Head of caudate nucleus (tissue), 42 donors: ENCODE measurements at places on chromosomes 7 and 10.

DNA sequence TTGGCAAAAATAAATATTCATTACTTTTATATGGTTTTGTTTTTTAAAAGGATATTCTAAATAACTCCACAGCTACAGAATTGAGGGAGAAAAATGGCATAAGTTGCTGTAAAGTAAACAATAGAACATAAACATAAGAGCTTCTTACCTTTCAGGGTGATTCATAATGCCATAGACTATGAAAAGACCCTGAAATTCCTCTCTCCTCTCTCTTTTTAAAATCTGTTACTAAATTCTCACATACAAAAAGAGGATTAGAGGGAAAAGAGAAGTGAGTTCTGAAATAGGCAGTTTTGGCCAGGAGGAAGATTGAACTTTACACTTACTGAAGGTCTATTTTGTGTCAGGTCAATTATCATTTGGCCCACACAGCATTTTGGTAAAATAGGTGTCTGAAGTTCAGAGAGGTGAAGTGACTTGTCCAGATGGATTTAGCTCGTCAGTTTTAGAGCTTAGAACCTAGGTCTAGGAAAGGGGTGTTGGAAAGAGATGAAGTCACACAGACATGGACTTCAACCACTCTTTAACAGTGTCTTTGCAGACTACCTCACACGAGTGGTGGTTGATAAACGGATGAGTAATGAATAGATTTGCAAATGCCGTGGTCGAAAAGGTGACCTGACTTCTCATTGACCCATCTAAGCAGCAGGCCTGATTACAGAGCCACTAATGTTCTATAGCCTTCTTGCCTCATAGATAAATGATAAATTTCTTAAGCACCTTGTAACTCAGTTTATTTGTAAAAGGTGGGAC lies 190.6 kb upstream of the CCDC6 start:
- no peak for DNase-seq

DNA sequence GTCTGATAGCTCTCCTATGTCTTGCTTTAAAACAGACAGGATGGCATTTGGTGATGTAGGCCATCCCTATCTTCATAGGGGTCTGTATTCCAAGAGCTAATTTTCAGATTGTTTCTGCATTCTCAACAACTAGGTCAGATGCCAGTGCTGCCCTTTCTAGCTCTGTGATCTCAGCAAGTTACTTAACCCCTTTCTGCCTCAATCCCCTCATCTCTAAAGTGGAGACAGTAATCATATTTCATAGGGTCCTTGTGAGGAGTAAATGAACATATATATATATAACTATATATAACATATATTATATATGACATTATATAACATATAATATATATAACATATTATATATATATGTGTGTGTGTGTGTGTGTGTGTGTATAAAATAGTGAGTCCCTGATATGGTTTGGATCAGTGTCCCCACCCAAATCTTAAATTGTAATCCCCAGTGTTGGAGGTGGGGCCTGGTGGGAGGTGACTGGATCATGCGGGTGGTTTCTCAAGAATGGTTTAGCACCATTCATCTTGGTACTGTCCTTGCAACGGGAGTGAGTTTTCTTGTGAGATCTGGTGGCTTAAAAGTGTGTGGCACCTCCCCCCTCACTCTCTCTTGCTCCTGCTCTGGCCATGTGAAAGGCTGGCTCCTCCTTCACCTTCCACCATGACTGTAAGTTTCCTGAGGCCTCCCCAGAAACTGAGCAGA lies 45.2 kb downstream of the HIPK2 start:
- no peak for DNase-seq

DNA sequence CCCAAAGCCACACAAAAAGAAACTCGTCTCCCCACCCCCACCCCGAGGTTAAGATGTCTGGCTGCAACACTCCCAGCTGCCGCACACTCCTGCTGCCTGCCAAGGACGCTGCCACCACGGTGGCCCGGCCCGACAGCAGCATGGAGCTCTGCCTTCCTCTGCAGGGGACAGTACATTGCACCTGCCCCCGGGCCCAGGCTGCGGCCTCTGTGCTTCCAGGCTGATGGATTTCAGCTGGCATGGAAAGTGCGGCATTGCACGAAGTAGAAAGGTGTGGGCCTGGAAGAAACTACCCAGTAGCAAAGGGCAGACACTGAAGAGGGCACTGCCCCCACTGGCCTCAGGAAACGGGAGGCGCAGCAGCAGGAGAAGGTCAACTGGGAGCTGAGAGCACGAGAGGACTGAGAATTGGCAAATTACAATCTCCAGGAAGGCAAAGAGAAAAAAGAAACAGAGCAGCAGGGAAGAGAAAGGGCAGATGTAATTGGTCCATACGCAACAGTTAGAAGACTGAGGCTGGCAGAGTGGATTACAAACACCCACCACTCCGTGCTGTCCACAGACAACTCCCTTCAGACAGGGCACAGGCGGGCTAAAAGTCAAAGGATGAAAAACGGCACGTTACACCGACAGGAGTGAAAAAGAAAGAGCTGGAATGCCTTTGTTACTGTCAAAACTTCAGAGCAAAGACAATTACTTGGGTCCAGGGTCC lies 117.1 kb upstream of the DIP2C start:
- DNase-seq: no peak

GRCh38 chr7:128699895-128700294 lies 27.8 kb downstream of the GARIN1A start:
- DNase-seq: no peak

- no peak for DNase-seq
Observed at GRCh38 chr10:129963641-129964501, at the start of gene EBF3. TSS of gene EBF3 (minus strand) at chr10:129964274. CDS start at chr10:129963768, 506 bp downstream.

DNA sequence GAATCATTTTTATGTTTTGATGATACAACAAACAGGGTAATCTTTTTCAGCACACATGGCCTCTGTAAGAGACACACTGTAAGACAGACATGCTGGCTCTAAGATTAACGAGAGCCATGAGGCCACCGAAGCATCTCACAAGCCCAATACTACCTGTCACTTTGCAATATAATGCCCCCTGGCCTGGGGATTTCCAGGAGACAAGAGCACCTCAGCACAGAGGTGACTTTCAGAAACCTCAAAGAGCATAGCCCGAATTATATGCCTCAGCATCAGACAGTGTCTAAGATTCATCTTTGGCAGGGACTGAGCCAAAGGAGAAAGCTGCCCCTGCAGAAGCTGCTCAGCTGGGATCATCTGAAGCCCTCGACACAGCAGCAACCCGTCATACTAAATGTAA lies 44.2 kb upstream of the TMEM213 start:
- no peak for DNase-seq

DNA sequence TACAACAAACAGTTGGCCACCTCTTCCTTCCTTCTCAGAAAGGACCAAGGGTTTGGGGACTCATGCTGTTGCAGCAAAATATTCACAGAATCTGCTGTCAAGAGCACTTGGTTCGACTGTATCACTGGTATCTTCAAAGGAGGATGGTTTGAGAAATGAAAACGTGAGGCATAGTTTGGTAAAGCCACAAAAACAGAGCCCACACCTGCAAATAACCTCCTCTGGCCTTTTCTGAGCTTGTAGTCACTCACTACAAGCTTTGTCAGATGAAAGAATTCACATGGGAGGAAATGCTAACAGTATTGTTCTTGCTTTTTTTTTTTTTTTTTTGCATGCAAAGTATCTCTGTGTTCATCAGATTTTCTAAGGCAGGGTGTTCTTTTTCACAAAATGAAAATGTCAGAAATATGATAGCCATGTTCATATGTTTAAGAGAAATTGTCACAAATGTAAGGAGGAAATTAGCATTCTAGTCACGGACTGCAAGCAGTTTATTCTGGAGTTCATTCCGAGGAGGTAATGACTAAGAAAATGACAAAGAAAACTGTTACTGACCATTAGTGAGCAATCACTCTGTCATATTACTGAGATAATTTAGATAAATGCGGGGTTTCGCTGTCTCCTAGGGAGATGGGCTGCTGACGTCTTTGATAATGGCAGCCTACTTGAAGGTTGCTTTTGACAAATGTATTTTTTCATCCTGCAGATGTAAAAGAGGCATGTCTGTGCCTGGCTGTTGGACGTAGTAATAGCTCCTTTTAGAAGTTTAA lies 117.8 kb upstream of the MYO3A start:
- DNase-seq: no peak

DNA sequence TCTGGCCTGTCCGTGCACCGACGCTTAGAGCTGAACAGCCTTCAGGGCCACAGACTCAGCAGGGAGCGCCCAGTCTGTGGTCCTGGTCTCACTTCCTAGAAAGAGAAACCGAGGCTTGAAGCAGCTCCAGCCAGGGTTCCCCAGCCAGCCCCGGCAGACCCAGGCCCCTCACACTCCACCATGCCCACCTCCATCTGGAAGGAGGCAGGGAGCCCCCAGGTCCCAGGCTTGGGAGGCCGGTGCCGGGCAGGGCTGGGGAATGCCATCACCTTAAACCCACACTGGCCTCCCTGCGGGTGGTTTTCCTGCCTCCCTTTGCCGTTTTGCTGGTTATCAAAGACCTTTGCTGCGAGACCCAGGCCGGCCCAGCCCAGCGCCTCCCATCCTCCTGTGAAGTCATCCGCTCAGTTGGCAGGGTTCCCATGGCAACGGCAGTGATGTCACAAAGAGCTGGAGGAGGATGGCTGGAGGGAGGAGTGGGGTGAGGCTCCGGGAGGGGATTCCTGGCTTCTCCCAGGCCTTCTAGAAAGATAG lies 24.0 kb downstream of the ELFN1 start:
- DNase-seq: peak; percentile 82

DNA sequence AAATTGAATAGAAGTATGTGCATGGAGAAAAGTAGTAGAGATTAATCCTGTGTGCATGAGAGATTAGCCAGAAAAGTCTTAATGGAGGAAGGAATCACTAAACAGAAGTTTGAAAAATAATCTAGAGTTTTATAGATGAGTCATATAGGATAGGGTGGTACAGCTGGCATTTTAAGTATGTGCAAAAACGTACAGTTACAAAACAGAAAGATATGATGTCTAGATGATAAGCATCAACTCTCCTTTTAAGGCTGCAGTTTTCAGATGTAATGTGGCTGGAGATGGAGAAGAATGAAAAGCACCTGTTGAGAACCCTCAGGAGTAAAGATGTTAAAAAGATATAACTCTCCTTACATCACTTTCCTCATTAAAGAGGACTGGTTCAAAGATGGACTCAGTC lies 271.3 kb downstream of the STK31 start:
- DNase-seq: no peak

- no peak for DNase-seq
Observed at GRCh38 chr10:81215498-81215897, 659.5 kb upstream of the NRG3 start.

- no peak for DNase-seq
Observed at GRCh38 chr7:41038211-41038610, 664.7 kb downstream of the INHBA start.

- no peak for DNase-seq
Observed at GRCh38 chr10:118663176-118663575, 67.7 kb upstream of the PRLHR start.

DNA sequence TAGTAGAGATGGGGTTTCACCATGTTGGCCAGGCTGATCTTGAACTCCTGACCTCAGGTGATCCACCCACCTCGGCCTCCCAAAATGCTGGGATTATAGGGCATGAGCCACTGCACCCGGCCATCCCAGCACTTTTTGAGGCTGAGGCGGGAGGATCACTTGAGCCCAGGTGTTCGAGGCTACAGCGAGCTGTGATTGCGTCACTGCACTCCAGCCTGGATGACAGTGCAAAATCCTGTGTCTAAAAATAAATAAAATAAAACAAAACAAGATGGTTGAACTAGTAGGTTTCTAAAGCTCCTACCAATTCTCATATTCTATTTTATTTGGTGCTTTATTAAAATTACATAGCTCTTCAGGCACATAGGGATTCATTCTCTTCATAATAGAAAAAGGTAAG lies 890.3 kb upstream of the AUTS2 start:
- DNase-seq: no peak

DNA sequence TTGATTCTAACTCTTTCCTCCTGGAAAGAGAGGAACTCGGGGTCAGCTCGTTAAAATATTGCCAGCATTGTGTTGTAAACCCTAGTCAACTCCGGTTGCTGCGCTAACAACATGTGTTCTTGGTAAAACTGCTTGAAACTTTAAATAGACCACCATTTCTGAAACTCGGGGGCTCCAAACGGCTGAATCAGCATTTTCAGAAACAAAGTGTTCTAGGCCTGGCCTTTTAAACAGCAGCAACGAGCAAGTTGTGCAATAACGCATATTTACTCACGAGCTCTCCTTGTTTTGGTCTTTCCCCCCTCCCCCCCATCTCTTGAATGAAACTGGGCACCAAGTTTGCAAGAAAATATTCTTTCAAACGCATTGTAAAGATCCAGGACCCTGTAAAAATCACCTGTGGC lies 9.2 kb upstream of the GRB10 start:
- no peak for DNase-seq

GRCh38 chr7:94431176-94431575 lies 36.5 kb downstream of the COL1A2 start:
- no peak for DNase-seq
